ENCODE measurements at places on chromosomes 11 and 22.

DNA sequence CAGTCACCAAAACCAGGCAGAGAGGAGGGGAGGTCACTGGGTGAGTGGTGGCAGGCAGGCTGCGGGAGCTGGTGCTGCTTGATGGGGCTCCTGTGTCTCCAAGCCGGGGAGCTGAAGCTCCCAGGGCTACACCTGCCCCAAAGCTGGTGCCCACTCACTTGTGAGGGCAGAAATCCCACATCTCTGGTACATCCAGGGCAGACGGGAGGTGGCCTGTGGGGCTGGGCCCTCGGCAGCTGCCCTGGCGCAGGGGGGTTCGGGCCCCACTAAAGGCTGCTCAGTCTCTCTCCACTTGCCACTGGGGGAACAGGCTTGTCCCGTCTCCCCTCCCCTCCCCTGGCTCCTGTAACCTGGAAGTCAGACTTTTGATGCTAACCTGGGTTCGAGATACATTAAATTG, 55.6 kb upstream of the PPARA start:
- no peak for DNase-seq

DNA sequence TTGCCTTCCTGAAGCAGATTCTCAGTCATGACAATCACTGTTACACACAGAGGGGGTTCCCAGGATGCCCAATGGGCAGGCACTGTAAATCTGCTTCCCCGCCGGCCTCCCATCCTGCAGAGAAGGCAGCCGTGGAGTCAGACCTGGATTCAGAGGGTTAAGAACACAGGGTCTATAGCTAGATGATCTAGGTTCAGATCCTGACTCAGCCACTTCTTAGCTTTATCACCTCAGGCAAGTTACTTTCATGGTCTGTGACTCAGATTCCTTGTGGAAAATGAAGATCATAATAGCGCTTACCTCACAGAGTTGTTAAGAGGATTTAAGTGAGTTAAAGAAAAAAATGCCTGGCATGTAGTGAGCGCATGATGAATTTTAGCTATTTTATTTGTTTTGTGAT, 95.9 kb downstream of the TIMP3 start:
- DNase-seq: no peak

- no peak for DNase-seq
These were observed 906.9 kb downstream of the BRD1 start for GRCh38 chr22:48920776-48921241.

DNA sequence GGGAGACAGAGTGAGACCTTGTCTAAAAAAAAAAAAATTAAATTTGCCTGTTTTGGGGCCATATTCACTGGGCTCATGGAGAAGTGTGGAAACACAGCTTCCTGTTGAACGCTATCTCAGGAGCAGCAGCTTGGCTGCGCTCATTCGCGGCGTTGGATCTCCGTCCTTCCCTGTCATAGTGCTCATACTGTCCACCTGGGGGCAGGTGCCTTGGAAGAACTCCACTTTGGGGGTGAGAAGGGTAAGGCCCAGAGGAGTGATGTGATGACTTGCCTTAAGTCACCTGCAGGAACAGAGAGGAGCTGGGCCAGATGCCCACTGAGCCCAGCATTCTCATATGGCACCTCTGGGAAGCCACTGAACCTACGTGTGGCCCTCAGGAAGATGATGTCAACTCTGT, 82.8 kb downstream of the CABIN1 start:
- DNase-seq: no peak
